ENCODE measurements at places on chromosomes 1 and 21.

DNA sequence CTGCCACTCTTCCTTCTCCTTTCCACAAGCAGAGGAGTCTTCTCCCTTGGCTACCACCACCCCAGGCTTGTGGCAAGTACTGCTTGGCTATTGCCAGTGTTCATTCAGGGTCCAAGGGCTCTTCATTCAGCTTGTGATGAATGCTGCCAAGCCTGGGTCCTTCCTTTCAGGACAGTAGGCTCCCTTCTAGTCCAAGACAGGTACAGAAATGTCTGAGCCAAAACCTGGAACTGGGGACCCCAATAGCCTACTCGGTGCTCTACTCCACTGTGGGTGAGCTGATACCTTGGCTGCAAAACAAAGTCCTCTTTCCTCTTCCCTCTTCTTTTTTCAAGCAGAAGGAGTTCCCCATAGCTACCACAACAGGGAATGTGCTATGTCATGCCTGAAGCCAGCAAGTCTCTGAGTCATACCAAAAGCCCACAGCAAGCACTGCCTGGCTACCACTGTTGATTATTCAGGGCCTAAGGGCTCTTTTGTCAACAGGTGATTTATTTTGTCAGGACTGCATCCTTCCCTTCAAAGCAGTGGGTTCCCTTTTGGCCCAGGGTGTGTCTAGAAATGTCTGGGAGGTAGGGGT lies 268.9 kb downstream of the HHAT start:
- no peak for DNase-seq

DNA sequence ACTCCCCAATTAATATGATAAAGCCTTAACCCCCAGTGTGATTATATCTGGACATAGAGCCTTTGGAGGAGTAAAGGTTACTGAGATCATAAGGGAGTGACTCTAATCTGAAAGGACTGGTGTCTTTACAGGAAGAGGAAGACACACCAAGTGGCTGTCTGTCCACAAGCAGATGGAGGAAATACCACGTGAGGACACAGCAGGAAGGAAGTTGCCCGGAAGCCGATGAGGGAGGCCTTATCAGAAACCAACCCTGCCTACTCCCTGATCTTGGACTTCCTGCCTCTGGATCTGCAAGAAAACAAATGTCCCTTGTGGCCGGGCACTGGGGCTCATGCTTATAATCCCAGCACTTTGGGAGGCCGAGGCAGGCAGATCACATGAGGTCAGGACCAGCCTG lies 110.3 kb upstream of the CHRM3 start:
- DNase-seq, result no peak

DNA sequence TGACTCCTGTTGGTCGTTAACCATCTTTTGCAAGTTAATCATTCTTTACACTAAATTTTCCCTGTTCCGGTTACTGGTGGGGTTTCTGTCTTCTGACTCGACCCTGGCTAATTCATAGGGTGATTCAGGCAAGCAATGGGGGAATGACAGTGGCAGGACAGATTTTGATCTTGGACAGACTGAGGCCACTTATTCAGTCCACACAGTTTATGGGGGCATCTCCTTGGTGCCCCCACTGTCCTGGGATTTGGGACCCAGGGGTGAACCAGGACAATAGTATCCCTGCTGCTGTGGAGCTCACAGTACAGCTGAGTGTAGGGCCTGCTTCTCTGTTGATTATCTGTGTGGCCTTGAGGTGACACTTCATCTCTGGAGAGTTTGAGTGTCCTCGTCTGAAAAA lies 540.4 kb downstream of the MATN1 start:
- DNase-seq, result no peak

- no peak for DNase-seq
These were observed 560.4 kb downstream of the PTBP2 start for GRCh38 chr1:97281962-97282361.
